ENCODE measurements at places on chromosomes 2 and 18.

DNA sequence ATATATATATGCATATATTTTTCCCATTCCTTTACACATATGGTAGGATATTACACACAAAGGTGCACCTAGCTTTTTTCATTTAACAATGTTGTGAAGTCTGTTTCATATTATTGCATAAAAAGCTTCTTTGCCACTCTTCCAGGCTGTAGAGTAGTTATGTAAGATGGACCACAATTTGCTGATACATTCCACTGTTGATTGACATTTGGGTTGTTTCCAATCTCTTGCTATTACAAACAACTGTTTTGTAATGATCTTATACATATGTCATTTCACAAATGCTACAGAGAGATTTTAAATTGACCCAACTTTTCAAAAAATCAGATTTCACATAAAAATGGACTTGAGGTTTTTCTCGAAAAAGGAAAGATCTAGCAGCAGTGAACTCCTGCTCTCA is 301.4 kb downstream of the CDCA7 start:
- DNase-seq, result no peak

DNA sequence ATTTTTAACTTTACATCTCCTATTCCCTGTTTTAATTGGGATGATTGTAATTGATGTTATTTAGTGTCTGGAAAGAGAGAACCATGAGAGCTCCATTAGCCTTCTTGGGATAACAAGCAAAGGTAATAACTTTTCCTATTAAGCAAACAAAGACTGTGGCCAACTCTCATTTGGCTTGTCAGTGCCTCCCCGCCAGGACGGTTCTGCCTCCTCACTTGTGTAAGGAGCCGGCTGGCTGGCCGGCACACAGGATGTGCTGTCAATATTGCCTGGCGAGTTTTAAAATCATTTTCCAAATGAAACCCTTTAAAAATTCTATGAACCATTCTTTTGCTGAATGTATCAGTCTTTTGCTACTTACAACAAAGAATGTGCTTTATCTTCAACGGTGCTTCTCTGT is 898.3 kb downstream of the CPS1 start:
- no peak for DNase-seq

- DNase-seq, result no peak
These were observed 39.5 kb downstream of the MTERF4 start for GRCh38 chr2:241062389-241063092.

GRCh38 chr18:78561757-78562510 is 417.7 kb upstream of the SALL3 start:
- no peak for DNase-seq

- no peak for DNase-seq
These were observed 225.9 kb upstream of the MGAT5 start for GRCh38 chr2:134027980-134028379.

DNA sequence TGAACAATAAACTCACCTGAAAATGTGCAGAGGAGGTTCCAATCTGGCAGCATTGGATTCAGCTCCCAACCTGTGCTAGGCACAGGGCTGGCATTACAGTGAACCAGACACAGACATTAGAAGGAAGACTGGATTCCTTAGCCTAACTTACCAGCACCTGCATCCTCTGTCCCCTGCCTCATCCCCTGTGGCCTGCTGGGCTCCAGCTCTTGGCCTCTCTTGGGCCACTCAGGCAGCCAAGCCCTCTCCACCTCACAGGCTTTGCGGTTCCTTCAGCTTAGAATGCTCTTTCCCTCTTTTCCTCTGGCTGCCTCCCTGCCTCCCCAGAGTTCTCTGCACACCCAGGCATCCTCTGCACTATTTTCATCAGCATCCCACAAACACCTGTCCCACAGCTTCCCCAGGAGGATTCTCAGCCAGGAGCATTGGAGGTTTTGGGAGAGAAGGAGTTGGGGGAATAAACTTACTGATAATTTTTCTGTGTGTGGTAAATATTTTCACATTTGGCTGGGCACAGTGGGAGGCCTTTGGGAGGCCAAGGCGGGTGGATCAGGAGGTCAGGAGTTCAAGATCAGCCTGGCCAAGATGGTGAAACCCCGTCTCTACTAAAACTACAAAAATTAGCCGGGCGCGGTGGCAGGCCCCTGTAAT is 132.0 kb downstream of the INHBB start:
- no peak for DNase-seq

GRCh38 chr2:168192839-168193616 is 54.4 kb downstream of the STK39 start:
- no peak for DNase-seq

DNA sequence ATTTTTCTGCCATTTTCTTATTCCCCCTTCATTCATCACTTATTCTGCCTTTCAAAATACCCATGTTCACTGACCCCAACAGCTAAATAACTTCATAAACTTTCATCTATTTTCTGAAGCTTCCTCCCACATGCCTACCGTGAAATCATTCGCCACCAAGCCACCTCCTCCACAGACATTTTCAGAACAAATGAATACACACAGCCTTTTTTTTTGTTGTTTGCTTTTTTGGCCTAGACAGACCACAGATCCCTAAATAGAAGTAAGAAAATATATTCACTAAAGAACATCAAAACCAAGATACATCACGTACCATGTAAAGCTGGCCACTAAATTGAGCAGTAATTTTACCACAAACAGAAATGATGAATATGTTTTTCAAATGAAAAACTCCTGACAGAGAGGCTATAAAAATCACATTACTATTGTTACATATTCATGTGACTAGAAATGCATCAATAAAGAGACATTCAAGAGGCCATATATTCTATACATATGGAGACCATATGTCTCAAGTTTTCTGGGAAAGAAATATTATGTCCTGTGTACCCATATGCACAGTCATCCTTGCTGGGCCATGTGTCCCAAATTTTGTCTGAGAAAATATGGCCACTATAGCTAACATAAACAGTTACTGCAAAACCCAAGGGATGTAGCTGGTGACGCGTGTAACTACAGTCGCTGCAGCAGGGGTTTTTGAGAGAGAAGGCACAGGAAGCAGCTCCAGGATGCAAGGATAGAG is 200.3 kb downstream of the FBXO15 start:
- DNase-seq, result no peak
